Osteoblast (primary cell): ENCODE measurements at places on chromosomes 4 and X. TPM values are rescaled to one million over a fixed set of nuclear protein-coding genes. Genes with fewer than 3 reads are reported as not detected.
A peak's percentile ranks its signal among the peaks of the same experiment; 100 is the strongest.

The BEX5 gene
- not detected in 2 replicates for total RNA-seq

The CXorf49 gene
- total RNA-seq: not detected in 2 replicates

The ATOH1 gene
- not detected in 2 replicates for total RNA-seq

The YIPF7 gene
- total RNA-seq: not detected in 2 replicates

The STOX2 gene
- total RNA-seq: 0.36 and 0.59 TPM in 2 replicates

The NPY5R gene
- total RNA-seq: not detected in 2 replicates

The RXFP1 gene
- not detected in 2 replicates for total RNA-seq

The CLCN4 gene
- 14.1 and 16.2 TPM in 2 replicates for total RNA-seq

The SMPX gene
- total RNA-seq: not detected in 2 replicates

The CXorf65 gene
- not detected in 2 replicates for total RNA-seq

The UNC5C gene
- total RNA-seq: 9.0 and 13.6 TPM in 2 replicates

The S100P gene
- 0.29 and 0.36 TPM in 2 replicates for total RNA-seq

The RHOXF2 gene
- under 0.01 TPM in 1 of 2 replicates, not detected in the other for total RNA-seq

The COL4A5 gene
- total RNA-seq: under 0.01 and 0.36 TPM in 2 replicates

- no peaks in the 10 kb centered on the region for H3K36me3 ChIP-seq
- H3K27me3 ChIP-seq: peaks cover 15% of the 10 kb centered on the region
- no peak for DNase-seq
- no peak overlapping the region for H3K4me3 ChIP-seq
Measured at GRCh38 chrX:103250977-103251376, 4.0 kb downstream of the TCEAL8 start.

DNA sequence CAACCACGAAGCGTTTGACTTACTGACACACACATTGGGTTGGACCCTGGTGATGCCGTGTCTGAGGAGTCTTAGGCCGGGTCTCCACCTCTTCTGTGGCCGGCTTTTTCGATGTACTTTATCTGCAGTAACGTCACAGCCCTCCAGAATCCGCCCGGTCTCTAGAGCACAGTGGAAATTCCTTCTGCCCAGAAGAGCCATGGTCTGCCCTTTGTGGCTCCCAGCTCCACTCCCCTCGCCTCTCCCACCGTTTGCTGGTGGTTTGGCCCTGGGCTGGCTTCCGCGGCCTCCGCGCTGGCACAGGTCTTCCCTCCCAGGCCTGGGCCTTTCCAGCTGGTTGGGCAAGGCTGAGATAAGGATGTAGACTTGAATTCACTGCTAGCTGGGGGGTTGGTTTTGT, 4.3 kb downstream of the MAEA start:
- no peaks in the 10 kb centered on the region for H3K27me3 ChIP-seq
- peaks cover 22% of the 10 kb centered on the region for H3K36me3 ChIP-seq
- DNase-seq: peak; percentile 97
- H3K4me3 ChIP-seq: no peak overlapping the region
- H3K27ac ChIP-seq: peak overlapping the region; percentile 92

DNA sequence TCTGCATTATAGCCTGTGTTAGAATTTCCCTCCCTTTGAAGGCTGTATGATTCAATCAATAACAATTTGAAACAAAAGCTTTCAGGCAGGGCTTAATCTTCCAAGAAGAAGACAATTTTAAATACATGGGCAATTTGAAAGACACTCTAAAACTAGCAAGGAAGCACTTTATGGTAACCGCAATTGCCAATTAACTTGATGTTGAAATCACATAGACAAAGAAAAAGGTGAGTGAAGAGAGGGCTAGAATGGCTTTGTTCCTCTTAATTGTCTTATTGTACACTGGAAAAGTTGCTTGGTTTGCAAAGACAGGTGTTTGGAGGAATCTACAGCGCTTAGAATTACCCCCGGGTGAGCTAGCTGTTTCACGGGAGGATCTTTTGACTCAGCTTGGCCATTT, 74.4 kb upstream of the PRKX start:
- H3K27me3 ChIP-seq: no peaks in the 10 kb centered on the region
- no peaks in the 10 kb centered on the region for H3K4me1 ChIP-seq
- H3K4me3 ChIP-seq: no peak overlapping the region
- no peak overlapping the region for H3K27ac ChIP-seq
- no peaks in the 10 kb centered on the region for H3K36me3 ChIP-seq
- DNase-seq: no peak

DNA sequence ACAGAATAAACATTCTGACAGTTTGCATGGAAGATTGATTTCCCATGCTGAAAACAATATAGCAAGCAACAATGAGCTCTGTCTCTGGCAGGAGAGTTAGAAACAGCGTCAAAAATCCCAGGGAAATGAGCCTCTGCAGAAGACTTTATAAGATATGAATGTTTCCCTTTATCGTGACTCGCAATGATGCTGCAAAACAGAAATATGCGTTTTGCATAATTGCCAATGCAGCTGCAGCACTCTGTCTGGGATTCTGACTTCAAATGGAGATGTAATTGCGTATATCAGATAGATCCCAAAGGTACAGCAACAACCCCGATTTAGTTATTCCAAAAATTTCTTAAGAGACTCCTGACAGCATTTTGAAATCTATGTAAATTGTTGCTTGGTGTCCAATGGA, 702.4 kb upstream of the EPHA5 start:
- no peak overlapping the region for H3K27ac ChIP-seq
- no peaks in the 10 kb centered on the region for H3K4me1 ChIP-seq
- no peaks in the 10 kb centered on the region for H3K36me3 ChIP-seq
- H3K27me3 ChIP-seq: no peaks in the 10 kb centered on the region

DNA sequence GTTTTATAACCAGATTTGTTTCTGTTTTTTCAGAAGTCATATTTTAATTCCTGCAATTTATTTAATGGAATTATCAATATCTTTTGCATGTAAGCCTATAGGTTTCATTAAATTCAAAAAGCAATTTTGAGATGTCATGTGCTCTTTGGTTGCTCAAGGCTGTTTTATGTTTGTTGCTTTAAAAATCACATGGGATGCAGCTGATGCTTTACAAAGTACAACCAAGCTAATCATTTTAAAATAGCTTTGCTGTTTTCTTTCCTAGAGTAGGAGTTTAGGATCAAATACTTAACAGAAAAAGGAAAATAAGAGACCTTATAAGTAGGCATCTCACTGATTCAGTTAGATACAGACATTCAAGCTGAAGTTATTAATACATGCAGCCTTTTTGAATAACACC, 11.3 kb downstream of the CPEB2 start:
- H3K27me3 ChIP-seq: no peaks in the 10 kb centered on the region
- H3K4me3 ChIP-seq: no peak overlapping the region
- DNase-seq: no peak
- peaks cover 78% of the 10 kb centered on the region for H3K36me3 ChIP-seq
- no peak overlapping the region for H3K27ac ChIP-seq

GRCh38 chrX:70470850-70471289, 26.2 kb downstream of the DLG3 start:
- no peaks in the 10 kb centered on the region for H3K27me3 ChIP-seq
- no peaks in the 10 kb centered on the region for H3K4me1 ChIP-seq
- H3K36me3 ChIP-seq: no peaks in the 10 kb centered on the region
- no peak overlapping the region for H3K27ac ChIP-seq
- DNase-seq: no peak

GRCh38 chrX:124344246-124344645, 2.1 kb upstream of the SH2D1A start:
- H3K27me3 ChIP-seq: no peaks in the 10 kb centered on the region
- H3K4me1 ChIP-seq: no peaks in the 10 kb centered on the region
- no peak overlapping the region for H3K4me3 ChIP-seq
- no peaks in the 10 kb centered on the region for H3K36me3 ChIP-seq

- H3K27ac ChIP-seq: no peak overlapping the region
- H3K27me3 ChIP-seq: no peaks in the 10 kb centered on the region
- no peak for DNase-seq
- no peaks in the 10 kb centered on the region for H3K36me3 ChIP-seq
- H3K4me3 ChIP-seq: no peak overlapping the region
Measured at GRCh38 chr4:54683616-54684346, 26.0 kb downstream of the KIT start.

DNA sequence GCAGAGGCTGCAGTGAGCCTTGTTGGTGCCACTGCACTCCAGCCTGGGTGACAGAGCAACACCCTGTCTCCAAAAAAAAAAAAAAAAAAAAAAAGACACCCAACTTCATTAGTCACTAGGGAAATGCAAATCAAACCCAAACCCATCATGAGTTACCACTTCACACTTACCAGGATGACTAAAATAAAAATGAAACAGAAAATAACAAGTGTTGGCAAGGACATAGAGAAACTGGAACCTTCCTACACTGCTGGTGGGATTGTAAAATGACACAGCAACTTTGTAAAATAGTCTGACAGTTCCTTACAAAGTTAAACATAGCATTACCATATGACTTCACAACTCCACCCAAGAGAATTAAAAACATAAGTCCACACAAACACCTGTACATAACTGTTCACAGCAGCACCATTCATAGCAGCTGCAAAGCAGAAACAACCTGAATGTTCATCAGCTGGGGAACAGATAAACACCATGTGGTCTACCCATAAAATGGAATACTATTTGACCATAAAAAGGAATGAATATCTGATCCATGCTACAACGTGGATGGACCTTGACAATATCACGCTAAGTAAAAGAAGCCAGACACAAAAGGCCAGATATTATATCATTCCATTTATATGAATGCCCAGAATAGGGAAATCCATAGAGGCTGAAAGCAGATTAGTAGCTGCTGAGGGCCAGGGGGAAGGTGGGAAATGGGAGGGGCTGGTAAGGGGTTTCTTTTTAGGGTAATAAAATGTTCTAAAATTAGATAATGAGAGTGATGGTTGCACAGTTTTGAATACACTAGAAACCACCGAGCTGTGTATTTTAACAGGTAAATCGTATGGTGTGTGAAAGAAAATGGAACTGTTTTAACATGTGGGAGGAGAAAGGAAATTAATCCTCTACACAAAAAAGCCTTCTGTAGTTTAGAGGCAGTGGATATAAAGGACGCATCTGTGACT, 18.3 kb downstream of the CD99L2 start:
- H3K27me3 ChIP-seq: no peaks in the 10 kb centered on the region
- DNase-seq: no peak
- no peak overlapping the region for H3K4me3 ChIP-seq
- H3K27ac ChIP-seq: no peak overlapping the region

DNA sequence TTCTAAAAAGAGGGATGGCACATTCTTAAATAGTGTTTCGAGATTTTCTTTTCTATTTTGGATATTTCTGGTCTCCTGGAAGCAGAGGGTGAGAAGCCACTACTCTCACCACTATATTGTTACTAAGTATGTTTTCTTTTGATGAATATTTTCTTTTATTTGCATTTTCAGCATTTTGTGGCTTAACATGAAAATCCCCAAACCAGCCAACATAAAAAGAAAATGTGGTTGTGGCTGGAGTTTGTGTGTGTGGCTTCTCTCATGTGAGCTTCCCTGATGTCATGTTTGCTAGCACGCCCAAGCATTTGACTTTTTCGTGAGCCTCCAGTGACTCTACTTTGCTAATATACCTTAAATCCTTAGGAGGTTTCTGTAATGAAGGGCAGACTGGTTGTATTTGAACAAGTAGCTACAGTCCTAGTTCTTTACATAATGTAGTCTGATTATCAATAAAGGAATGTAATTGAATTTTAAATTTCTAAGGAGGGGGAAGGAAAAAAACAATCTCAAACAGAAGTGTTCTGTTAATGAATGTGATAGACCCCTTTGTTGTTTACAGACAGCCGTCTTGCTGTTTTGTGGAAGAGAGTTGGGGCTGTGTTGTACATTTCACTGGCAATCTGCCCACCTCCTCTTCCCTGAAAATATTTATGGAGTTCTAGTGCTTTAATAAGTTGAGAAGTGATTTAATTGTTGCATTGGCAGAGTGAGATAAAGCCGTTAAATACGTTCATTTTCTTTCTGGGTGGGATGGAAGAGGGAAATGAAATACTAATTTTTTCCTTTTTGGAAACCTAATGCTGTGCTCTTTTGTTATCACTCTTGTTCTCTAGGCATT, 114.6 kb downstream of the ARHGAP10 start:
- no peak overlapping the region for H3K4me3 ChIP-seq
- no peaks in the 10 kb centered on the region for H3K27me3 ChIP-seq
- no peak for DNase-seq

DNA sequence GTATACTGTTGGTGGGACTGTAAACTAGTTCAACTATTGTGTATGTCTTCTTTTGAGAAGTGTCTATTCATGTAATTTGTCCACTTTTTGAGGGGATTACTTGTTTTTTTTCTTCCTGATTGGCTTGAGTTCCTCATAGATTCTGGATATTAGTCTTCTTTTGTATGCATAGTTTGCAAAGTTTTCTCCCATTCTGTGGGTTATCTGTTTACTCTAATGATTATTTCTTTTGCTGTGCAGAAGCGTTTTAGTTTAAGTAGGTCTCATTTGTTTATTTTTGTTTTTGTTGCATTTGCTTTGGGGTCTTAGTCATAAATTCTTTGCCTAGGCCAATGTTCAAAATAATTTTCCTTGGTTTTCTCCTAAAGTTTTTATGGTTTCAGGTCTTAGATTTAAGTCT, 26.6 kb upstream of the ANTXR2 start:
- no peak for DNase-seq
- peaks cover 14% of the 10 kb centered on the region for H3K4me1 ChIP-seq
- no peak overlapping the region for H3K27ac ChIP-seq
- no peak overlapping the region for H3K4me3 ChIP-seq
- H3K27me3 ChIP-seq: no peaks in the 10 kb centered on the region

DNA sequence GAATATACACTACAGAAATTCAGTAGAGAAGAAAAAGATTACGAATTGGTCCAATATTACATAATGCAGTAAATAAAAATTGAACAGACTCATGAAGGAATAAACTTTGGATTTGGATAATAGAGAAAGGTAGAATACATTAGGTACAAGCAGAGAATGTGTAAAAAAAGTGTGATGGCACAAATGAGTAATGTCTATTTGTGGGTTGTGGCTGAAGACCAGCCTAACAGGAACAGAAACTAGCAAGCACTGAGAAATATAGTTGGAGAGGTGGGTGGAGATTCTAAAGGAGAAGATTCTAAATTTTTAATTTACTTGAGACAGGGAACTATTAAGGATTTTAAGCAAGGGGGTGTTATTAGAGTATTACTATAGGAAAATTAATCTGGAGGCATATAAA, 15.2 kb upstream of the CLOCK start:
- H3K36me3 ChIP-seq: no peaks in the 10 kb centered on the region
- H3K4me3 ChIP-seq: no peak overlapping the region
- H3K4me1 ChIP-seq: no peaks in the 10 kb centered on the region

GRCh38 chr4:74188912-74189311, 31.0 kb downstream of the MTHFD2L start:
- DNase-seq: no peak
- H3K4me3 ChIP-seq: no peak overlapping the region
- peaks cover 3% of the 10 kb centered on the region for H3K4me1 ChIP-seq
- H3K27me3 ChIP-seq: no peaks in the 10 kb centered on the region
- H3K27ac ChIP-seq: no peak overlapping the region

- H3K27me3 ChIP-seq: no peaks in the 10 kb centered on the region
- H3K4me3 ChIP-seq: no peak overlapping the region
- no peaks in the 10 kb centered on the region for H3K36me3 ChIP-seq
Measured at GRCh38 chr4:111632641-111633151, 512.6 kb upstream of the FAM241A start.

- H3K4me1 ChIP-seq: peaks cover 7% of the 10 kb centered on the region
- no peaks in the 10 kb centered on the region for H3K27me3 ChIP-seq
- DNase-seq: no peak
- no peak overlapping the region for H3K4me3 ChIP-seq
- no peaks in the 10 kb centered on the region for H3K36me3 ChIP-seq
Measured at GRCh38 chrX:141468940-141469339, 115.6 kb downstream of the SPANXA1 start.

GRCh38 chrX:72131317-72132294, at the start of gene RTL5:
Gene RTL5 (minus strand): TSS chrX:72131915.
- H3K4me3 ChIP-seq: peak within 1 kb of the TSS; percentile 71
- peak; percentile 97 for DNase-seq
- H3K36me3 ChIP-seq: no peaks in the 10 kb centered on the region
- no peak within 1 kb of the TSS for H3K27ac ChIP-seq
- peaks cover 29% of the 10 kb centered on the region for H3K27me3 ChIP-seq
- H3K4me1 ChIP-seq: peaks cover 6% of the 10 kb centered on the region

GRCh38 chr4:189506080-189506479, 434.6 kb upstream of the FRG1 start:
- H3K4me3 ChIP-seq: no peak overlapping the region
- no peak overlapping the region for H3K27ac ChIP-seq
- no peaks in the 10 kb centered on the region for H3K4me1 ChIP-seq
- no peak for DNase-seq
- H3K27me3 ChIP-seq: no peaks in the 10 kb centered on the region
